Right hindlimb (tissue), 1 donor: ENCODE measurements at places on chromosomes 1 and 21.

DNA sequence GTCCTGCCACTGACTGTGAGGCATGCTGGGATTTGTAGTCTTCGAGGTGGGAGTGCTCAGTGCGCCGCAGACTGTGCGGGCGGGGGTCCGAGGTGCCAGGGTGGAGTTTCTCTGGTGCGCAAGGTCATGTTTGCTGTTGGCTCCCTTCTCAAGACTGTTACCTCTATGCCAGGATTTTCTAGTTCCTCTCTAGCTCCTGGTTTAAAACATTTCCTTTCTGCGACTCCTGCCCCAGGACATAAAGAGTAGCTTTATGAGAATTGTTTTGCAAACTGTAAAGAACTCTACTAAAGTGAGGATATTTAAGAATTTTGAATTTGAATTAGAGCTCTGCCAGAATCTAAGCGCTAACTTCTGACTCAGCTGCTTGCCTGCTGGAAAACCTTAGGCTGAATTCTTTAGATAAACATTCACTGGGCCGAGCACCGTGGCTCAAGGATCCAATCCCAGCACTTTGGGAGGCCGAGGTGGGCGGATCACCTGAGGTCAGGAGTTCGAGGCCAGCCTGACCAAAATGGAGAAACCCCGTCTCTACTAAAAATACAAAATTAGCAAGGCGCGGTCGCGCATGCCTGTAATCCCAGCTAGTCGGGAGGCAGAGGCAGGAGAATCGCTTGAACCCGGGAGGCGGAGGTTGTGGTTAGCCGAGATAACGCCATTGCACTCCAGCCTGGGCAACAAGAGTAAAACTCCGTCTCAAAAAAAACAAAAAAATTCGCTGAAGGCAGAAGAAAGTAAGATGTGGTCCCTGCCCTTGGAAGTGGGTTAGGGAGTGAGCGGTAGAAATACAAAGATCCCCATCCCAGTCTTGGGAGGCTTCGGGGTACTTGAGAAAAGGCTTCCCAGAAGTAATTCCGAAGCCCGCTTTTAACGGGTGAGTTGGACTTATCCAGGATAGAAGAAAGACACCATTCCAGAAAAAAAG lies 992 bp upstream of the USP48 start:
- peak; percentile 98 for DNase-seq

- no peak for DNase-seq
These were observed 106.3 kb upstream of the LYPLAL1 start for GRCh38 chr1:219067350-219067712.

DNA sequence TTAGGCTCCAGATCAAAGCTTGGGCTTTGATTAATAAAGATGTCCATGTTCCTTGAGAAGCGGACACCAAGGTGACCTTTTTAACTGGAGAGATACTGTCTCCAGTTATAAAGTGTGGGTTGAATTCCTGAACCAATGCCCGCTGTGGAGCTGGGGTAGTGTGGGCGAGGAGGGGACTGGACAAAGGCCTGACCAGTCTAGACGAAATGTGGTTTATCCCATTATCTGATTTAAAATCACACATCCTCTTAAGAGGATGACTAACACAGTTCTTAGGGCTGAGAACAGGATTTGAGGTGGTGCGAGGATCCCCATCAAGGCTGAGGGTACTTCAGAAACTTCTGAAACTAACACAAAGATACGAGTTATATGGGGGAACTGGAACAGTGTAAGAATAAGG lies 84.5 kb upstream of the GCLM start:
- DNase-seq = no peak

- DNase-seq = no peak
These were observed 10.8 kb upstream of the COL8A2 start for GRCh38 chr1:36135796-36136195.

DNA sequence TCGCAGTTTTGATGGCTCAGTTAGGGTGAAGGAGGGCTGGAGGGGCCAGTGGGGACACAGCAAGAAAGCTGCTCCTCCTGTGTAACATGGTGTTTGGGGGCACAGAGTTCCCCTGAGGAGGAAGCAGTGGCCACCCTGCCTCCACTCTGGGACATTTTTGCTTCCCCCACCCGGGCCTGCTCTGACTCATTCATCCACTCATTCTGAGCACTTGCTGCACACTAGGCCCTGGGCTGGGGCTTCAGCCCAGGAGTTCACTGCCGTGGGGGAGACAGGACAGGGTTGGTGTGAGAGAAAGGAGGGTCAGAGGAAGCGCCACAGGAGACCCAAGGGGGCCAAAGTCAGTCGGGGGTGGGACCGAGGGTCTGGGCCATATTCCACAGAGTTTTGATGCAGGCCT lies 41.4 kb upstream of the ACOT11 start:
- no peak for DNase-seq

DNA sequence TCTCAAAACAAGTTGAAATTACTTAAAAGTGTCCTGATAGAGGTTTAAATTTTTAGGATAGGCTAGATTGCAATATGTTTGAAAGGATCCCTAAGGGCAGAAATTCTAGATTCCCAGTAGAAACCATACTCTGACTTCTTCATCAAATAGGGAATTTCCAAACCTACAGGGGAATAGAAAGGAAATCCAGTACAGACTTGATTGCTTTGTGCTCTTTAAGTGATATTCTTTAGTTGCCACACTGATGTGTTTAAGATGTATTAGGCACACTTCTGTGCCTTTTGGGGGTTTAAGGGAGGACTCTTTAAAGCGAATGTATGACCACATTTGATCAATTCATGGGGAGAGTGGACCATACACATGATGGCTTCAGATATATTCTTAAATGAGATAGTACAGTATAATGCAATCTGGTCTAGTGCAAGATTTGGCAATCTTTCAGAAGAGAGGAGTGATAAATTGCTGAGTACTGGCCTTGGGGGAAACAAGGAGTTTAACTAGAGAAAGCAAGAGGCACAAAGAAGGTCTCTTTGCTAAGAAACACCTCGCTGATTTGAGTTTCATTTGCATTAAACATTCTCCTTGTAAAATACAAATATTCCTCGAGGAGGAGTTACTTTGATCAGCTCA lies 268.8 kb upstream of the NR5A2 start:
- DNase-seq = no peak

DNA sequence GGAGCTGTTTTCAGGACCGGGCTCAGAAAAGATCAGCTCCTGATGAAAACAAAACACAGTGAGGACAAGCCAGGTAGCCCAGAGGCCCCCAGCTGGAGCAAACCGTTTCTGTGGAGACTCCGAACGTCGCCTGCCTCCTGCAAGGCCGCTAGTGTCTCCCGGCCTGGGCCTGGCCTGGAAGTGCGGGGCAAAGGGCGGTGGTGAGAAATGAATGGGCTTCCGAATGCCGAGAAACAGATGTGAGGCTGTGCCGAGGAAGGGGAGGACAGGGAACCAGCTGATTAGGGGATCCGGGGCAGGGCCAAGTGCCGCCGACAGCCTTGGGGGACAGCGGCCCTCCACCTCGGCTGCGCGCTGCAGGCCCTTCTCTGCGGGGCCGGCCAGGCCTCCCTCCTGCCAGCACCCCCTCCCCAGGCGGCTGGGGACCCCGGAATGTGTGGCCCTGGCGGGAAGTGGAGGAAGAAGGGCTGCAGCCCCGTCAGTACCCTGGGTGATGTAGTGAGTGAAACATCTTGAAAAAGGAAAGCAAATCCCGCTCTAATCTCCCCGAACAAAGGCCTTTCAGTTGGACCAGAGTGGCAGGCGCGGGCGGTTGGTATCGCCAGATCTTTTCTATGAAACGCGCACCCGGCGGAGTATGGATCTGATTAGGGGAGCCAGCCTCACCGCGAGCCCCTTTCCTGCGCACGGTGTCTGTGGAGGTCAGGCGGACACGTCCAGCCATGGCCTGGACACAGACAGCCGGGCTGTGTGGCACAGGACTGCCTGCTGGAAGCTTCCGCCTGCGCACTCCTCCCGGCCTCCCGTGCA lies 52.6 kb downstream of the PRDM16 start:
- no peak for DNase-seq

- DNase-seq = no peak
These were observed 68.1 kb downstream of the GRIK3 start for GRCh38 chr1:36966242-36966641.

GRCh38 chr1:226717256-226717909 lies 21.7 kb downstream of the ITPKB start:
- no peak for DNase-seq

GRCh38 chr1:63918418-63918945 lies 144.7 kb downstream of the ROR1 start:
- DNase-seq = no peak

DNA sequence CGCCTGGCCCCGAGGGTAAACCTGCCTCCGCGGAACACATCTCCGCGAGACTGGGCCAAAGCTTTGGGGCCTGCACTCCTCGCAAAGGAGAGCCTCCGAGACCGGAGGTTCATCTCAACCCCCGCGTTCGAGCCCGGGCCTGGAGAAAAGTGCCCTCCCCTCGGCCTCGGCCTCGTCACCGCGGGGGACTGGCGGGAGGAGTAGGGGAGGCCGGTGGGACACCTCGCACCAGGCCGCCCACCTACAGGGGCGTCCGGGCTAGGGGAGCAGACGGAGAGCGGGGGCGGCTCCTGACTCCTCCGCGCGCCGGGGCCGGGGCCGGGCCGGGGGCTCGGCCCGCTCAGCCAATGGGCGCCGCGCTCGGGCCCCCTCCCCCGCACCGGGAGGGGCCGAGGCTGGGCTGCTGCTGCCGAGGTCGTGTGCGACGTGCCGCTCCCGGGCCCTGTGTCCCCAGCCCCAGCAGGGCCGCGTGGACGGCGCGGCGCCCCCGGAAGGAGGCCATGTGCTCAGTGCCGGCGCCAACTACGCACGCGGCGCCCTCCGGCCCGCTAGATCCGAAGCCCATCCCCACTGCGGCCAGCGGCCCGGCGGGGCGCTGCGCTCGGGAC lies 684 bp downstream of the SLC2A1 start:
- DNase-seq = peak; percentile 85

DNA sequence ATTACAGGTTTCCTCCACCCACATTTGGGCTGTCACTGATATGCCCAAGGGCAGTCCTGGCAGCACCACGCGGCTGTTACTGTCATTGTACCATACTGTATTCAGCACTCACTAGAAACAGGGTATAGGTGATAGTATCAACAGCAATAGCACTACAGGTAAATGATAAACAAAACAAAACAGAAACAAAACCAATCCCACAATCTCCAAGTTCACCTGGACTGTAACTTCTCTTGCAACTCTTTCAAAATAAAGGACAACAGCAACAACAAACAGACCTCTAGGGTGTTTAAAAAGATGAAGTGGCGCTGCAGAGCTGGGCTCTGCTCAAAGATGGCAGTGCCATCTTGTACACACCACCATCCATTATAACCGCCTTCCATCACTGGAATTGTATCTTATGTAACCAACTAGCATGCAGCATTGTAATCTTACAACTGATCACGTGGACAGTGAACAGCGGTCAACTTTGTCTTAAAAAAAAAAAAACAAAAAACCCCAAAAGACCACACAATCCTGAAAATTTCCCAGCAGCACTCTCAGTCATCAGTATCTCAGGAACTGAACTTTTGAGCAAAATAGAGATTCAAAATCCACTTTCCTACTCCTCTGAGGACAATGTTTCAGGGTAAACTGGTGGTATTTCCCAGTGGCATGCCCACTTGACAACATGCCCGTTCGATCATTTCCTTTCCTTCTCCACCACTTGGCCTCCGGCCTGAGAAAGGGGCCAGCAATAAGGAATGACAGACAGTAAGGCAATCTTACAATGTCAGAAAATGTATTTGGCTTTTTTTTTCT lies 3.8 kb downstream of the IRF2BP2 start:
- peak; percentile 48 for DNase-seq

DNA sequence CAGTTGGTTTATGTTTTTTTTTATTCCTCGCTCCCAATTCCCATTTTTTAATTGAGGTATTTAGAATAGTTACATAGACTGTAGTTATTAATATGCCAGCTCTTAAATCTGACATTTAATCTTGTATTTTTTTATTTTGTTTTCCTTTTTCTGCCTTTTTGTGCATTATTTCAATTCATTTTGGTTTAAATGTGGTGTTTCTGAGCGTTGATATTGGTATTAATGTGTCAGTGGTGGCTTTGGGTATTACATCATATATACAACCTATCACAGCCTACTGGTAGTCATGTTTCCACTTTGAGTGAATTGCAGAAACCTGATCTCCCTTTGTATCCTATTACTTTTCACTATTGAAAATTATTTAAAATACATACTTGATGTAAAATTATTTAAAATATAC lies 1027.3 kb downstream of the KCNT2 start:
- no peak for DNase-seq

GRCh38 chr1:184827600-184828368 lies 73.1 kb upstream of the EDEM3 start:
- DNase-seq = peak; percentile 52

DNA sequence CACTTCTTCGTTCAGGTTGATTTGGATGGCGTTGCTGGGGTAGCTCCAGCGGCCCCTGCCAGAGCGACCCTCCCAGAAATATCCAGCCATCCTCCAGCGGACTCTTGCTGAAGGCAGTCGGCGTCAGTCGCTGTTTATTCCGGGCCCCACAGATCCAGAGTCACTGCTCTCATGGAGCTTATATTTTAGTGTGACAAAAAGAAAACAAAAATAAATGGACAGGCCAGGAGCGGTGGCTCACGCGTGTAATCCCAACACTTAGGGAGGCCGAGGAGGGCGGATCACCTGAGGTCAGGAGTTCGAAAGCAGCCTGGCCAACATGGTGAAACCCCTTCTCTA lies 791 bp upstream of the CFAP298 start:
- DNase-seq = no peak

- DNase-seq = no peak
These were observed 25.7 kb upstream of the VPS13D start for GRCh38 chr1:12204140-12204539.

DNA sequence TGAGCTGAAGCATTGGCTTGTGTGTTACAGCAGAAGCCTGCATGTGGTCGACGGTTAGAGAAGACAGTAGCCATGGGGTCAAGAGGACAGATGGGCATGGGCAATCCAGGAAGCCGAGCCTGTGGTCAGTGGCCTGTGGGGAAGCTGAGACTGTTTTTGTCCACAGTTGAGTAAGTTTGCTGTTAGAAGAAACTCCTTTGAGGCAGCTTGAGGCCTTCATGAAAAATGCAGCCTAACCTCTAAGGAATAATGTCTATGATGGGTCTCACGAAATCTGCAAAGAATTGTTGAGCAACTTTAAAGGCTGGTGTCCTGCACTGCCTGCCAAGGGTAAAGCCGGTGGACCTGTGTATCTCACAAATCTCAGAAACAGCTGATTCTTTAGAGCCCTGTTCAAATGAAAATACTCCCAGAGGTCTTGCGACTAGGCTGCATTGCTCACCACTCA lies 322.4 kb downstream of the SETD4 start:
- DNase-seq = peak; percentile 61

DNA sequence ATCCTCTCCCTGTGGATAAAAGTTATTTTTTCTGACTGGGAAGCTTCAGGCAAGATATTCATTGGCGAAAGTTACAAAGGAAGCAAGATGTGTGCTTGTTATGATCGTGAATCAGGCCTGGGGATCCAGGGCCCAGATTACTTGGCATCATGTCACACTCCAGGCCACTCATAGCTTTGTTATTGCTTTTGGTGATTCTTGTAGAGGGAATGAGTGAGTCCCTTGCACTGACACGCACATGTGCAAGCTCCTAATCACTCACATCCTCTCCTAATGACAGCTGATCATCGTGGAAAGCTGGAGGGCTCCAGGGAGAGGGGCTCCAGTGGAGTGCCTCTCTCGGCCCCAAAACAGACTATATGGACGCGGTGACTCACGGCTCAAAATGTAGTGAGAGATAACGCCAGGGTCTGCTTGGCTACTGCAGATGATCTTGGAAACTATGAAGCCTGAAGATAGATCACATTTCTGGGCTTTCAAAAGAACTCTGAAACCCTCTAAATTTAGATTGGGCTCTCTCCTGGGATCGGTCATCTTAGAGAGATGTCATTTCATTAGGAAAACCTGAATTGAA lies 481.1 kb upstream of the USP24 start:
- DNase-seq = peak; percentile 51
